ENCODE measurements at places on chromosomes 6 and 20. TPM values are rescaled to one million over a fixed set of nuclear protein-coding genes. Genes with fewer than 3 reads are reported as not detected.

DNA sequence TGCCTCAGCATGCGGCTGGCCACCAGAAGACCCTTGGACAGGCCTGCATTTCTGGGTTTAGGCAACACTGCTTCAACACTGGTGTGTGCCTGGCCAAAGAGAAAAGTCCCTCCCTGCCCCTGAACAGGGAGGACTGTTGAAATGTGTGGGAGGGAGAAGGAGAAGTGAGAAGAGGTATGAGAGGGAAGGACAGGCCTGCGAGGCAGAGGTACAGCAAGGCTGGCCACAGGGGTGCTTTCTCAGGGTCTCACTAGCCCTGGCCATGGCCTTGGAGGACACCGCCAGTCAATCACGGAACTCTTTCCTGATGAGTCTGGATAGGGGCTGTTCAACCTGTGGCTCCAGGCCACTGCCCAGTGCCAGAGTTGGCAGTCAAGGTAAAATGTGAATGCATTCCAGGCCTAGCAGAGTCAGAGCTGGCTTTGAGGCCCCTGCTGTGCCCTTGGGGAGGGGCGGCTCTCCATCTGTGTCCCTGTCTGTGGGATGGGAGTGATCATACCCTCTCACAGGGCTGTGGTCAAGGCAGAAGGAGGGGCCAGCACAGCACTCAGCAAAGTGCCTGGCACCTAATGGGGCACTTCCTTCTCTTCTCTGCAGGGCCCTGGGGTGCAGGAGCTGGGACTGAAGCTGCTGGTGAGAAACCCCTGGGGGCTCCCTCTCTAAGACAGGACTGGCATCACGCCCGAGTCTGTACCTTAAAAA lies 43.2 kb upstream of the CDH22 start:
- DNase-seq, result no peak

DNA sequence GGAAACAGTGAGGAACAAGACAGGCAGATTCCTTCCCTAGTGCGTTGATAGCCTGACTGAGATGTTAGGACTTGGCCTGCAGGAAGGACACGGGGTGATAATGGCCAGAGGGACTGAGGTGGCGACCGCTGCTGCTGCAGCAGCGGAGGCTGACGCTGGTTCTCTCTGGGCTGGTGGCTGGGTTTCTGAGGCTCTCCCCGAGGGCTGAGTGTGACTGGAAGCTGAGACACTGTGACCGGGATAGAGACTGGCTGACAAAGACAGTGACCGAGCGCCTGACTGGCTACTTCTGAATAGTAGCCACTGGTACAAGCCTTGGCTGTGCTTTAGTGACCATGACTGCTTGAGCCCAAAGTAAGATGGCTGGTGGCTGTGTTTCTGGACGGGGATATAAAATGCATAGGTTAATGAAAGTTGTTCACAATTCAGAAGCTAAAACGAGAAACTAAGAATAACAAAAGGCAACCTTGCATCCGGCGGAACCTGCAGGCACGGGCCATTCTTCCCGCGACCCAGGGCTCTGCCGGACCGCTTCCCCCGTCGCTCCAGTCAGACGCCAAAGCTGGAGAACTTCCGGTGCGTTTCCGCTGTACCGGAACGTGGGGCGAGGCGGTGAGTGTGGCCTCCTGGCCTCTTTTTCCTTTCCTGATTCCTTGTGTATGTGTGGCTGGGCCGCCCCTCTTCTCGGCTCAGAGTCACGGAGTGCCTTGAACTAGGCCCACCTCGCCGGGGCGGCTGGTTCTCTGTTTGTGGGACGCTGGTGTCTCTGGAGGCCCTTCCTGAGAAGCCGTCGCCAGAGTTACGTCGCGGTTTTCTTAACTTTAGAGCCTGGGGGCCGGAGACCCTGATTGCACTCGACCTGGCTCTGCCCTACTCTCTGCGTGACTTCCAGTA lies at the start of gene AAR2:
AAR2 (plus strand) TSS at position 587 of the 894 bp plus-strand sequence. CDS start 3,391 bp downstream, outside the sequence.
- DNase-seq, result peak; percentile 68

HLA-C gene
- 823 TPM for total RNA-seq

DNA sequence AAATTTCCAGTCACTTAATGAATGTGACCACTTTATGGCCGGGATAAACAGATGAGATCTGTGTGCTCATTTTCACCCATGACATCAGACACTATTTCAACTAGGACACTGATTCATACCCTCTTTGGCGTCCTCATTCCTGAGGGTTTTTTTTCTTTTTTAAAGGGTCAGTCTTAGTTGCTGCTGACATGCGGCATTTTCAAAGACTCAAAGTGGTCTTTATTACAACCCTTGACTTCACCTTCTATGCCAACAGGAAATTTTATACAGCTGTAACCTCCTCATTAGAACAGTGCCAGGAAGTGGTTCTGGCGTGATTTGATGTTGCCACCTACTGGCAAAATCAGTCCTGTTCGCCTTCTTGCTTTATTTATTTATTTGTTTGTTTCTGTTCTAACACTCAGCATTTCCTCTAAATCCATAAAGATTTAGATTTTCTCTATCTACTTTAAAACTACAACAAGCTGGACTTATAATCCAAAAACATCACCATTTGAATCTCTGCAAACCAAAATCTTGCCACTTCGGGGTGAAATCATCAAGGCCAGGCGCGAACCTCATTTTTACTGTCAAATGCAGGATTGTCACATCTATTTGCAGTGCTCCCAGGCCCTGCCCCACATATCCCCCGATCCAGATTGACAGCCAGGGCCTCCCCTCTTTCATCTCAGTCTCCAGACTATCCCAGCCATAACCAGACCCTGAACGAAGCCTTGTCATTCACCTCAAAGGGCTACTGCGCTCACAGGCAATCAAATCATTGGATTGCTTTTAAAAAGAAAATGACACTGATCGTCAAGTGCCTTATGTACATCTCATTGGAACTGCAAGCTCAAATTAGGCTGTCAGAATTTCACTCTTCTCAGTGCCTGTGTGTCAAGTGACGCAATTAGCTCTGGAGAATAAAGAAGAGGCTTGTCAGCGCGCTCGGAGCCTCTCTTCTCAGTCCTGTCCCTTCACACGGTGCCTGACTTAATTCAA lies 77.5 kb downstream of the C6orf118 start:
- no peak for DNase-seq

GRCh38 chr6:235763-236360 lies 56.4 kb upstream of the DUSP22 start:
- peak; percentile 20 for DNase-seq

OLIG3 gene
- 0.26 TPM for total RNA-seq

DNA sequence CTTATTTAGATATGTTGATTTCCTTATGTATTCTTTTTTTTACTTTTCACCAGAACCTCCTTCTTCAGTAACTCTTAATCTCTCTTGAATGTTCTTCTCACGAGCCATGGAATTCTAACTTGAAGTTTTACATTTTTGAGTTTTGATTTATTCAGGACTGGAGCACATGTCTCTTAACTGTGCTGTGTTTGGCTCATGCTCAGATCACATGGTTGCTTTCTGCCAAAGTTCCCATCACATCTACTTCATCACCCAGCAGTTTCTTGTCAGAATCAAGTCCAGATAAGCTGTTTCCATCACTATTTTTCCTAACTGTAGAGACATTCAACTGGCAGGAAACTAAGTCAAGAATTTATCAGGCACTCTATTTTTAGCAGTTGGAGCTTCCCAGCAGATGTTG lies 31.7 kb downstream of the SLC35A1 start:
- no peak for DNase-seq

PAK1IP1 gene
- total RNA-seq, result 57.1 TPM

MEP1A gene
- total RNA-seq, result not detected

- DNase-seq, result peak; percentile 45
Measured at GRCh38 chr6:43924222-43924702, 154.3 kb downstream of the VEGFA start.

GRCh38 chr6:170234419-170234818 lies 56.5 kb downstream of the DLL1 start:
- DNase-seq, result no peak

DNMT3B gene
- 1.00 TPM for total RNA-seq

OPRL1 gene
- 0.44 TPM for total RNA-seq

GRCh38 chr6:1624851-1625781 lies 15.4 kb downstream of the FOXC1 start:
- no peak for DNase-seq

GRCh38 chr20:46060301-46060881 lies 29.4 kb downstream of the NCOA5 start:
- no peak for DNase-seq

KAT14 gene
- total RNA-seq, result 21.4 TPM

DNA sequence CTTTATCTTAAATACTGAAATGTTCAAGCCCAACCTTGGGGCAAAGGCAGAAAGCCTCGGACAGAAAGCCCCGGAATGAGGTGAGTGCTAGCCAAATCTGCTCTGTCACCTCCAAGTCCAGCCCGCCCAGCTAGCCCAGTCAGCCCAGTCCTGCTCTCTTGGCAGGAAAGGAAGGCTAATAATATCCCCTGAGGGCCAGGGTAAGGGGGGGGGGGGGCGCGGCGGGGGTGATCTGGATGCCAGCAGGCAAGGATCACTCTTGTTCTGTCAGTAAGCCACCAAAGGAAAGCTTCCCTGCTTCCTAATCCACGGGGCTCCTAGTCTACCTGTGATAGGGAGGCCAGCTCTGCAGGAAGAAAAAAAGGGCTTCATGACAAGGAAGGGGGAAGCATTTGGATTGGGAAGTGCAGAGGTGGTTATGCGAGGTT lies 1.1 kb downstream of the NDRG3 start:
- no peak for DNase-seq

GRCh38 chr20:38725148-38725901 lies 1.0 kb downstream of the SLC32A1 start:
- DNase-seq, result peak; percentile 13

PRPH2 gene
- 0.15 TPM for total RNA-seq

GRCh38 chr6:137731960-137732616 lies 135.0 kb upstream of the TNFAIP3 start:
- no peak for DNase-seq

- DNase-seq, result no peak
Measured at GRCh38 chr6:153084393-153084792, 46.7 kb downstream of the RGS17 start.

RNF217 gene
- not detected for total RNA-seq

DNA sequence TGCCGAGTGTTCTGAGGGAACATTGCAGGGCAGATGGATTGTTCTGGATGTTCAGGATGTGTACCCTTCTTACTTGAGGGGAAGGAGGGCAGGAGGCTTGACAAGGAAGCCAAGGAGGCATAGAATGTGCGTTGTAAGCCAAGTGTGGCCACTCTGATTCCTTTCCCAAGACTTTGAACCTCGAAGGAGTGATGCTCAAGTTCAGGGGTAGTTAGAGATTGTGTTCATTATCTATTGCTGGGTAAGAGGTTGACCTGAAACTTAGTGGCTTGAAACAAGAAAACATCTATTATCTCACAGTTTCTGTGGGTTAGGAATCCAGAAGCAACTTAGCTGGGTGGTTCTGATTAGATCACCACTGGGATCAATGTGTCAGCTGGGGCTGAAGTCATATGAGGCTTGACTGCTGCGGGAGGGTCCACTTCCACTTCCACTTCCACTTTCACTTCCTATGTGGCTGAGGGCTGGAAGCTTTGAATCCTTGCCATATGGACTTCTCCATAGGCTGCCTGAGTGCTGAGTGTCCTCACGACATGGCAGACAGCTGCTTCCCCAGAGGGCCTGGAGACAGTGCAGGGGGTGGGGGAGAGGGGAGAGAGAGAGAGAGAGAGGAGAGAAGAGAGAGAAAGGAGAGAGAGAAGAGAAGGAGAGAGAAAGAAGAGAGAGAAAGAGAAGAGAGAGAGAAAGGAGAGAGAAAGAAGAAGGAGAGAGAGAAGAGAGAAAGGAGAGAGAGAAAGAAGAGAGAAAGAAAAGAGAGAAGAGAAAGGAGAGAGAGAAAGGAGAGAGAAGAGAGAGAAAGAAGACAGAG lies 6.9 kb upstream of the CD40 start:
- no peak for DNase-seq

DNA sequence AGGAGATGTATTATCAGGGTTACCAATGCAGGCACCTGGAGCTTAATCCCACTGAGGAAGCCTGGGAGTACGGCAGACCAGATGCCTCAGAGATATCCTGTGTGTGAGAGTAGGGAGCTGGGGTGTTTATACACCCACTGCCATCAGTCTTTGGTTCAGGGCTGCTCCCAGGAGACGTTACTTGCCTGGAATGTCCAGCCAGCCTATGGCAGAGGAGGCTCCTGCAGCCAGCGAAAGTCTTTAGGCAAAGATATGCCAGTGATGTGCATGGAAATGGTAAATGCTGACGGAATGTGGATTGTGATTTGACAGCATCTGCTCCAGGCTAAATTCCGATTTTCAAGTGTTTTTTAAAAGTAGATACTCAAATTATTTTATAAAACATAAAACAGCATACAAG lies 282.0 kb downstream of the BTBD3 start:
- no peak for DNase-seq

GRCh38 chr6:37180075-37180474 lies 10.1 kb downstream of the PIM1 start:
- no peak for DNase-seq

PET117 gene
- total RNA-seq, result 15.6 TPM

DNA sequence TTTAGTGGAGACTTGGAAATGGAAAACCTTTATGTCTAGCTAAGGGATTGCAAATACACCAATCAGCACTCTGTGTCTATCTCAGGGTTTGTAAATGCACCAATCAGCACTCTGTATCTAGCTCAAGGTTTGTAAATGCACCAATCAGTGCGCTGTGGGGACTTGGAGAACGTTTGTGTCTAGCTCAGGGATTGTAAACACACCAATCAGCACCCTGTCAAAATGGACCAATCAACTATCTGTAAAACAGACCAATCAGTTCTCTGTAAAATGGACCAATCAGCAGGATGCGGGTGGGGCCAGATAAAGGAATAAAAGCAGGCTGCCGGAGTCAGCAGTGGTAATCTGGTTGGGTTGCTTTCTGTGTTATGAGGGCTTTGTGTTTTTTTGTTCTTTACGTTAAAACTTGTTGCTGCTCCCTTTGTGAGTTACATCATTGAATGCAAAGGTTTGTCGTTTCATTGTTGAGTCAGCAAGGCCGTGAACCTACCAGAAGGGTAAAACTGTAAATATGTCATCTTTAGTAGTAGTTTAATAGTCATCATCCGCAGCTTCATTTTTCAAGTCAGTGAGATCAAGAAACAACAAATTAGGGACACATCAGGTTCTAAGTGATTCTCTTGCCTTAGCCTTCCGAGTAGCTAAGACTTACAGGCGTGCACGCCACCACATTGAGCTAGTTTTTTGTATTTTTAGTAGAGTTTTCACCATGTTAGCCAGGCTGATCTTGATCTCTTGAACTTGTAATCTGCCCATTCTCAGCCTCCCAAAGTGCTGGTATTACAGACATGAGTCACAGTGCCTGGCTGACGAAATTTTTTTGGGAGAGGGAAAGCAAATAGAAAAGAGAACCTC lies 22.7 kb upstream of the NUP153 start:
- DNase-seq, result no peak

ACTL10 gene
- 3.8 TPM for total RNA-seq

DNA sequence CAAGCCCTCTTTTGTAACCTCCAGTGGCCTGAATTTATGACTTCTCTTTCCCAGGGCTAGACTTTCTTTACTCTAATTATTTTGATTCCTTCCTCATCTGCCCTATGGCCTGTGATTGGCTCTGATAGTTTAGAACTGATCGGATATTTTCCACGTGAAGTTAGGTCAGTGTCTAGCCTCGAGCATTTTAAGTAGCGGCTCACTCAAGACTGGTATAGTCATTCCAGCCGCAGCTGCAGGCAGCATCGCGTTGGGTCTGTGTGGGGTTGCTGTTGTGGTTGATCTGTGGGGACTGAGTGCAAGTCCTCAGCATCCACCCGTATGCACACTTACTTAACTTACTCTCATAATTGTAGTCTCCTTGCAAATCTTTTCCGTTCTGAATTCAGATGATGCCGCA lies 105.7 kb downstream of the SMOC2 start:
- no peak for DNase-seq

All from CD8-positive, alpha-beta memory T cell (primary cell).